BJ (cell line): ENCODE measurements at places on chromosomes 6 and 20. TPM values are rescaled to one million over a fixed set of nuclear protein-coding genes. Genes with fewer than 3 reads are reported as not detected.

- no peak for DNase-seq
These were observed 189.1 kb downstream of the TBX18 start for GRCh38 chr6:84575264-84575663.

DNA sequence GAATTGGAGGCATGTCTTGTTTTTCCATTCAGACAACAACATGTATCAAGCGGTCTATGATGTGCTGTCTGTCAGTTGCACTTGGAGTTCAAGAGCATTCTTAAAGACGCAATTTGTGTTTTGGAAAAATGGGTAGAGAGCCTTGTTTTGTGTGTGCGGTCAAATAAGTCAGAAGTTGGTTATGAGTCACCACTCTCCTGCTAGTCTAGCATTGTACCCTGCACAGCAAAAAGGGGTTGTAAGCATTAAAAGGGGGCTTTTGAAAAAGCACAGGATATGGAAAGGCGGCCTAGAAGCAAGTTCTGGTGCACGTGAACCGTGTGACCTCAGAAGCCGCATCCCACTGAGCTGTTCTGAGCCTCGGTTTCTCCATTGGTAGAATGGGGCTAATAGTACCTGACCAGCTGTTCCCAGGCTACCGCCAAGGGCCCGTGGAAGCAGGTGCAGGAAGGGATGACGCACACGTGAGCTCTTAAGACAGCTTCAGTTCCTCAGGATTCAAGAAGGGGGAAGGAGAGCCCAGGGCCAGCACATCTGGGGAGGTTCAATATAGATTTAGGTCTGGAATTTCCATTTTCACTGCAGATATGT lies 61.6 kb upstream of the SNX9 start:
- no peak for DNase-seq

DNA sequence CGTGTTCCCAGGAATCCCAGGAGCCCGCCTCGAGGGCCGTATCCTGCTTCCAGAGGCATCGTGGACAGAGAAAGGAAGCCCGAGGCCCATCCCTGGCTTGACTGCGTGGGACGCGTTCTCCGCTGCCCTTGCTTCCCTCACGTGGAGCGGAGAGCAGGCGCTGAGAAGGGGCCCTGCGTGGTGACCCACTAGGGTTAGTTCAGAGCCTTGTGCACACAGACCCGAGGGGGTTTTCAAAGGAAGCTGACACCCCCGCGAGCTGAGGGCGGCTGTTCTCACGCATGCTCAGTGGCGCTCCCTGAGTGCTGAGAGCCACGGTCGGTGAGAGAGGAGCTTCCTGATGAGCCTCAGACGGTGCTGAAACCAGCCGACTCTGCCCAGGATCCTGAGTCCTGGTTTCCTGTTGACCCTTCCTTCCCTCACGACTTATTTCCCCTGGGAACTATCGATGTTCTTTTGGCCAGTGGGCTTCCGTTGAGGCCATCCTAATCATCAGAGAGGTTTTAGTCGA lies 28.9 kb upstream of the CCR6 start:
- DNase-seq = no peak

GRCh38 chr6:92109256-92109655 lies 1310.1 kb downstream of the EPHA7 start:
- no peak for DNase-seq

GRCh38 chr6:75244063-75244584 lies 523 bp upstream of the COX7A2 start:
- DNase-seq = no peak

Gene OR2H1
- polyA plus RNA-seq = not detected in 2 replicates

- no peak for DNase-seq
These were observed 22.7 kb downstream of the MCM8 start for GRCh38 chr20:5973172-5973571.

GRCh38 chr6:37473364-37474095 lies 26.2 kb downstream of the CCDC167 start:
- no peak for DNase-seq

GRCh38 chr6:48764286-48765044 lies 653.5 kb upstream of the PTCHD4 start:
- no peak for DNase-seq

DNA sequence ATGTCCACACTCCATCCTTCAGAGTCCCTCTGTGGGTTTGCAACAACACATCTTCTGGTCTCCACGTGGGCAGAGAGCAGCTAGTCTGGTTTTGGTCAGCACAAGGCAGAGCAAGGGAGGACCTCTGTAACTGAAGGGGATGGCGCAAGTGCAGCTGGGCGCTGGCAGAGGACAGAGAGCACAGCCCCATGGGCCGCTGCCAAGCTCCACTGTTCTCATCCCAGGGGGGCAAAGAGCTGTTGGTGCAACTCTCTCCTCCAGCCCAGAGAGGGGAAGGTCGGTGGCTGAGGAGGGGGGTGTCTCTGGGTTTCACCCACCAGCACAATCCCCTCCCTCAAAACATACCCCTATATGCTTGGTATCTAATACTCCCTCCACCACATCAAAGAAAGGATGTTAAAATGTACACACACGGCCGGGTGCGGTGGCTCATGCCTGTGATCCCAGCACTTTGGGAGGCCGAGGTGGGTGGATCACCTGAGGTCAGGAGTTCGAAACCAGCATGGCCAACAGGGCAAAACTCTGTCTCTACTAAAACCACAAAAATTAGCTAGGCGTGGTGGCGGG lies 9.1 kb downstream of the ATP9A start:
- no peak for DNase-seq

- DNase-seq = no peak
These were observed 275.9 kb downstream of the FOXC1 start for GRCh38 chr6:1885576-1886011.

DNA sequence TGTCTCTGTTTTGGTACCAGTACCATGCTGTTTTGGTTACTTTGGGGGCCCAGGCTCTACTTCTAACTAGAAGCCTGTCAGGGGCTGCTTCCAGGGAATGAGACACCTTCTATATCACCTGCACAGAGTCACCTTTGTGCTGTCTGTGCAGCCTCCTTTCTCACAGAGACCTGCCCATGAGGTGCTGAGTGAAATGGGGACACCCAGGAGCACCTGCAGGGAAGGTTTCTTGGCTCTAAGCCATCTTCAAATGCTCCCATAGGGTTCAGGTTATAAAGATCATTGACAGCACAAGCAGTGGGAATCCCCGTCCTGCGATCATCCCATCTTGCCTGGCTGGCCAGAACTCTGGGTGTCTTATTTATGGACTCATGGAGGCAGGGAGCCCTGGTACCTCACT lies 19.1 kb downstream of the GABRR2 start:
- DNase-seq = no peak

Gene HLA-DMB
- polyA plus RNA-seq = not detected in 2 replicates

Gene MAD2L1BP
- 37.7 and 39.3 TPM in 2 replicates for polyA plus RNA-seq

Gene ADTRP
- 0.58 and 1.6 TPM in 2 replicates for polyA plus RNA-seq

- no peak for DNase-seq
These were observed 106.8 kb downstream of the COL19A1 start for GRCh38 chr6:69973138-69973537.

DNA sequence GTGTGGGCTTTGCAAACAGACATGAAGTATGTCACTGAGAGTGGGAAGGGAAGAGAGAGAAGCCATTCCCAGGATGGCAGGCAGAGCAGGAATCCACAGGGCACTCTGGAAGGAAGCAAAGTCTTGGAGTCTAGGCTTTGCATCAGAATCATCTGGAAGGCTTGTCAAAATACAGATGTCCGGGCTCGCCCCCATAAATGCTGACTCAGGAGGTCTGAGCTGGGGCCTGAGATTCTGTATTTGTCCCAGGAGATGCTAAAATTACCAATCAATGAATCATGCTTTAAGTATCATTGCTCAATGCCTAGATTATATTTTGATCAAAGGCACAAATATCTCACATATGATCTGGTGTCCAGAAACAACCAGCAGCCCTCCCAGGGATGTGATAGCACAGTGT lies 46.3 kb upstream of the PTPRT start:
- DNase-seq = no peak

DNA sequence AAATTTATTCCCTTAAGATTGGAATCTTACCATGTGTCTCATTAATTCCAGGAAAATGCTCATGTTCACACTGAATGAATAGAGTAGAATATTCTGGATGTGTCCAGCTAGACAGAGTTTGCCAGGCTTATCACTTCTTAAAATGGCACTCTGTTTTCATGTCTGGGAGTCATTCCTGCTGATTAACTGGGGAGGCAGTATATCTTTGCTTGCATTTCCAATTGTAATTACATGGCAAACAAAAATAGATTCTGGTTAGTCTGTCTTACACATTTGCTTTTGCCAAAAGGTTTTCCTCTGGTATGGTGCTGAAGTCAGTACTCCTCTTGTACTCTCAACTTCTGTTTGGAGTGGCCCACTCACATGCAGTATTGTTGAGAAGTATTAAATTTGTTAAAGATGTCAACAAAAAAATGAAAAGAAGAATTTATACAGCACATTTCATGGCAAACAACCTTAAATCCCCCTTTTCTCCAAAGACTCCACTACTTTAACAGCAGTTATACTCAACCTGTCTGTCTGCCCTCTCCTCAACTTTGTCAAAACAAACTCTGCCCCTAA lies 70.2 kb downstream of the TENT5A start:
- DNase-seq = no peak

Gene LAMA2
- polyA plus RNA-seq = 45.3 and 50.0 TPM in 2 replicates
